ENCODE measurements at places on chromosomes 2 and 18. TPM values are rescaled to one million over a fixed set of nuclear protein-coding genes. Genes with fewer than 3 reads are reported as not detected.

DNA sequence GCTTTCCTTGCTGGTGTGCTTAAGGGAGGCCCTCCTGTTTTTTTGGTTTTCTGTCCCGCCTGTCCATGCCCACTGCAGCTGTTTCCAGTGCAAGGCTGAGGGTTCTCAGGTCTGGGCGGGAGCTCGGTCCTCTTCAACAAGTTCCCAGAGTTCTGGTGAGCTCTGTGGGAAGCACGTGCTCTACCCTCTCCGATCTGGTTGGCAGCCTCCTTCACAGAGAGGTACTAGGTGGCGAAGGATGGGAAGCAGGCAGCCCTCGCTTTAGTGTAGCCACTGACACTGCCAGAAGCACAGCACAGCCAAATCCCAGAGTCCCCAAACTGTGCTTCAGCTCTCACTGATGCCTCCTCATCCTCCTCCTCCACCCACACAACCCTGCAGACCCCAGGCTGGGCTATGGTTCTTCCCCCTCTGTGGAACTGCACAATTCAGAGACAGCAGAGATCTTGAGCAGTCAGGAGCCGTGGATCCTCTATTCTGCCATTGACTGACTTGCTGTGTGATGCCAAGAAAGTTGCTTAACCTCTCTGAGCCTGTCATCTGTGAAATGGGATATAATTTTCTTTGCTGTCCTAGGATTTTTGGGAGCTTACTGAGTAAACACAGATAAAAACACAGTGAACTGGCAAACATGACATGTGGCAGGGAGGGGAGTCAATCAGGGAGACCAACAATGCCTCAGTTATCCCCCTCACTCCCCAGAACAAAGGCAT is 157.3 kb downstream of the MSH2 start:
- no peak for DNase-seq

DNA sequence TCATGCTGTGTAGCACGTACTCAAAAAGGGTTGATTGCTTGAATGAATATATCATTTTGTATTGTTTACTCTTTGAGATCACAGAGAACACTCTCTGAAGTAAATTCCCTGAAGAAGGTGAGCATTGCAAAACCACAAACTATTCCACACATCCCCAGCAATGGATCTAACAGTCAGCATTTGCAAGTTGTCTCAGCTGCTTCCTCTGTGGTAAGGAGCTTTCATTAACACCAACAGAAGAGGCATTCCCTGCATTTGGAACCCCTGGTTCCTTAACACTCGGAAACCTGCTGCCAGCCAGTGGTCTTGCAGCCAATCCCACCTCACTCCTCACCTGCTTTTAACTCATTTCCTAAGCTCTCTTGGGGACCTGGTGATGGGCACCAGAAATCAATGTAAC is 108.4 kb downstream of the IRS1 start:
- no peak for DNase-seq

DNA sequence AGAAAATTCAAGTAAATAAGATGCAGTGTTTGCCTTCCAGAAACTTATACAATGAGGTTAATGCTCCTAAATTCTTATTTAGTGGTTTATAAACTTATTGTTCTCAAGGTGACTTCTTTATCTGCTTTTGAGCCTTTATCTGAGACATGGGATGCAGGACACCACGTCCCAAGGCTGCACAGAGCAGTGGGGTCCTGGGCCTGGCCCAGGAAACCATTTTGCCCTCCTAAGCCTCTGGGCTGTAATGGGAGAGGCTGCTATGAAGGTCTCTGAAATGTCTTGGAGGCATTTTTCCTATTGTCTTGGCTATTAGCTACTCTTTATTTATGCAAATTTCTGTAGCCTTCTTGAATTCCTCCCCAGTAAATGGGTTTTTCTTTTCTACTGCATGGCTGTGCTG is 652.6 kb upstream of the SETBP1 start:
- DNase-seq, result no peak

The SCN2A gene
- 5.3 TPM for total RNA-seq

The TUBA3E gene
- not detected for total RNA-seq

DNA sequence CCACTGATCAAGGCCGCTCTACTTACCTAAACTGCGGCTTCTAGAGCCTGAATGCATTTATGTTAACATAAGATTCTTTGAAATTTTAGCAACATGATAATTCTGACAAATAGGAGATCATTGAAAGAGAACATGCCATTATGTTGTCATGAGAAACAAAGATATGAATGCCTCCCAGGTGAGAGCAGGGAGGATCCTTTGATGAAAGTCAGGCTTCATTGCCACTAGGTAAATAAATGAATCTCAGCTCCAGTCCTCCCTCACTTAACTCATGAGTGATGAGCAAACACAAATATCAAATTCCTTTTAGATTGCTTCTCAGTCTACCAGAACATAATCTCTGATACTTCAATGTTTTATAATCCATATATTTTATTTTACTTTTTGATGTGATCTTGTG is 463.2 kb upstream of the CDH7 start:
- DNase-seq, result no peak

DNA sequence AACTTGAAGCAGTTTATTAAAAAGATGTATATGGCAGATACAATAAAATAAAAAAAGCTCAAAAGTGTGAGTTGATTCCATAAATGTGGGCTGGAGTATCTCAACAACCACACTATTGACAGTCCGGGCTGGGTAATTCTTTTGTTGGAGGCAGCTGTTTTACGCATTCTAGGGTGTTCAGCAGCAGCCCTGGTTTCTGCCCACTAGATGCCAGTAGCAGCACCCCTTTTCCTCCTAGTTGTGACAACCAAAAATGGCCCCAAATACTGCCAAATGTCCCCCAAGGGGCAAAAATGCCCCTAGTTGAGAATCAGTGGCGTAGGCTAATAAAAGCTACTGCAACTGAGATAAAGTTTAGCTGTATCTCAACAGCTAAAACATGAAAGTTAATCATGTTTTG is 44.8 kb downstream of the CHMP3 start:
- DNase-seq, result no peak

The GKN2 gene
- not detected for total RNA-seq

- DNase-seq, result no peak
These were observed 11.5 kb upstream of the DIPK1C start for GRCh38 chr18:74468547-74469061.

The TACR1 gene
- total RNA-seq, result 1.9 TPM

DNA sequence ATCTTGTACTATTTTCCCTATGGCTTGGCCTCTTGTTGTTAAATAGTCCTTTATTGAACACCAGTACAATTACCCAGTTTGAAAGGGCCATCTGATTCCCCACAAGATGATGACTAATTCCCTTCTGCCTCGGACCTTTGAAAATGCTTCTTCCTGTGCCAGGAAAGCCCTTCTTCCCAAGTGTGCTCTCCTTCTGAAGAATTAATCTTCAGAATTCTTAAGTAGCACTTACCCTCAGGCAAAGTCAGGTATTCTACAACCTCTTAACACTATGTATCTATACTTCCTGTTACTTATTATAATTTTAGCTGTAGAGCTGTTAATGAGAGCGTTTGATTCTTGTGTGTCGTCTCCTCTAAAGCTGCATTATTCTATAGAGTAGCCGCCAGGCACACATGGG is 28.6 kb upstream of the MEX3C start:
- no peak for DNase-seq

DNA sequence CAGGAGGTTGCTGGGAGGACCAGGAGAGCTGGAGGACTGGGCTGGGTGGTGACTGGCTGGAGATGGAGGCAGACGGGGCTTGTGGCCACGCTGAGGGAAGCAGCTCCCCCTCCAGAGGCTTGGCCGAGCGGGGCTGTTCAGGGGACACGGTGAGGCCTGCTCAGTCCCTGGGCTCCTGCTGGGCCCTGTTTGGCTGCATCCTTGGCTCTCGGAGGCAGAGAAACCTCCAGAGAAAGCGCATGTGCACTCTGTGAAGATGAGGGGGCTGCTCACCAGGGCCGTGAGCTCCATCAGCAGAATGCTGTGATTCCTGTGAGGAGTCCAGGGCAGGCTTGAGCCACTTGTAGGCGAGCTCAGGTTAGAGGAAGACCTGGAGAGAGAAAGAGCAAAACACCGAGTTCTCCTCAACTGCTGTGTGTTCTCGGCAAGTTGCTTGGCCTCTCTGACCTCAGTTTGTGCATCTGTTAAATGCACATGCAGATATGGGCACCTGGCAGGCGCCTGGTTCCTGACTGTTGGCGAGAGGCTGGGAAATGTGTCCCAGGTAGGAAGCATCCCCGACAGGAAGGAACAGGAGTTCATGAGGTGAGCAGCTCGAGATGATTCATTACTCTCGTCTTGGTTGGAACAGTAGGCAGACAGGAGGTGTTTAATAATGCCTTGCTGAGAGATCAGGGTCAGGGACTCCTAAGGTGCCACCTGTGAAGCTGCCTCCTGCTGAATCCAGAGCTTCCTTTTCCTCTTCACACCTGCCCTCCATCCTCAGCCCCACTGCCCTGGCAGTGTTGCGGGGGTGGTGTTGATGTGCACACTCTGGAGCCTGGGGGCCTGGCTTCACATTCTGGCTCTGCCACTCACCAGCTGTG is 941 bp downstream of the ZAP70 start:
- DNase-seq, result no peak

DNA sequence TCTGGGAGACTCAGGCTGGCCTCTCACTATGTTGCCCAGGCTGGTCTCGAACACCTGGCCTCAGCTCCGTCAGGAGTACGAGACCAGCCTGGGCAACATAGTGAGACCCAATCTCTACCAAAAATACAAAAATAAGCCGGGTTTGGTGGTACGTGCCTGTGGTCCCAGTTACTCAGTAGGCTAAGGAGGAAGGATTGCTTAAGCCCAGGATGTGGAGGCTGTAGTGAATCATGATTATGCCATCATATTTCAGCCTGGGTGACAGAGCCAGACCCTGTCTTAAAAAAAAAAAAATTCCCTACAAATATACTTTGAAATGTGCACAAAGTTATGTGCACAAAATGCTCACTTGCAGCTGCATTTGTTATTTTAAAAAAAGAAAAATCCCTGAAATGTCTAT is 26.3 kb upstream of the AGAP1 start:
- no peak for DNase-seq

The DNAJC5G gene
- 0.42 TPM for total RNA-seq

GRCh38 chr2:45840481-45840880 is 189.0 kb downstream of the PRKCE start:
- no peak for DNase-seq
